ENCODE measurements at places on chromosomes 4 and X. TPM values are rescaled to one million over a fixed set of nuclear protein-coding genes. Genes with fewer than 3 reads are reported as not detected.

Gene FGF13
- not detected for total RNA-seq

Gene PRDM8
- 5.8 TPM for total RNA-seq

GRCh38 chr4:91758487-91758886, 545.3 kb upstream of the GRID2 start:
- no peaks in the 10 kb centered on the region for H3K4me1 ChIP-seq
- no peak overlapping the region for H3K27ac ChIP-seq
- no peak overlapping the region for H3K4me3 ChIP-seq

DNA sequence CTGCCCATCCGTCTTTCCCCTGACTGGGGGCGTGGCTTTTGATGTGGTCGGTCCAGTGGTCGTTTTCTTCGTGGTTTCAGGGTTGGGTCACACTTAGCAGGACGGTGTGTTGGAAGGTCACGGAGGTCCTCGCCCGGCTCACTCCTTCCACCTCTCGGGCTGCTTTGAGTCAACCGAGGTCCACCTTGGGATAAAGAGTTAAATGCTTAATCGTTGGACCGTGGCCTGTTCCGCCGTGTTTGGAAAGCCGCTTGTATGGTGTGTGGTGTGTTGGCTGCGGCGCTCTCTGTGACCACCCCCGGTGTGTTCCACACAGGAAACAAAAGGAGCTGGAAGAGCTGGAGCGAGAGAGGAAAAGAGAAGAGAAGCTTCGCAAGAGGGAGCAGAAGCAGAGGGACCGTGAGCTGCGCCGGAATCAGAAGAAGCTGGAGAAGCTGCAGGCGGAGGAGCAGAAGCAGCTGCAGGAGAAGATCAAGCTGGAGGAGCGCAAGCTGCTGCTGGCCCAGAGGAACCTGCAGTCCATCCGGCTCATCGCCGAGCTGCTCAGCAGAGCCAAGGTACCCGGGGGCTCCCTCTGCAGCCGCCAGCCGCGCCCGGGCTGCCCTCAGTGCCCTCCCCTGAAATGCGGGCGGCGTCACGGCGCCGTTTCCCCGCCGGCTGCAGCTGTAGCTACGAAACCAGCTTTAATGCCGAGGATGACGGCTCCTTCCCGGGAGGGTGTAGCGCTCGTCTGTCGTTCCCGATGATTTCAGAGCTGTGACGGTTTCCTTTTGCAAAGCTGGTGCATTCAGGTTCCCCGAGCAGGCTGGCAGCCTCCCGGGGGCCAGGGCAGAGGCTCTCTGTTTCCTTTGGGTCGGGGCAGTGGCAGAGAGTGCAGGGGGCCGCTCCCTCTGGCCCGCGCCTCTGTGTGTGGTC, 7.7 kb downstream of the AKAP17A start:
- no peak overlapping the region for H3K27ac ChIP-seq
- DNase-seq, result peak; percentile 15
- H3K4me3 ChIP-seq, result no peak overlapping the region
- H3K4me1 ChIP-seq, result peaks cover 11% of the 10 kb centered on the region
- H3K27me3 ChIP-seq, result no peaks in the 10 kb centered on the region

- H3K4me1 ChIP-seq, result no peaks in the 10 kb centered on the region
- H3K27me3 ChIP-seq, result no peaks in the 10 kb centered on the region
- H3K4me3 ChIP-seq, result peak overlapping the region; percentile 97
Observed at GRCh38 chrX:103685396-103685795, 1.1 kb downstream of the MORF4L2 start.

DNA sequence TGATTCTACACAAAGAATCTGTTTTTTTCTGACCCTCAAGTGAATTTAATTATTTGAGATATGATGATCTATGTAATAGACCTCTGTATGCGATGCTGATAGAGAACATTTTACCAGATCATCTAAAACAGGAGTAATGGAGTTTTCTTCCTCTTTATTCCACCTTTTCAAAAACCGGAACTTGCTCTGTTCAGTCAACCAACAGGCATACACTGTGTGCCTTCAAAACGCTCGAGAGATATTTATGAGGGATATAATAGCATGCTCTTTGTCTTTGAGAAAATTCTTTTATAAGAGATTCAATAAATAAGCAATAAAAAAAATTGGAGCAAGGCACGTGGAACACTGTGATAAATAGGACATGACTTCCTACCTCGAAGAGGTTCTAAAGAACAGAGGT, 2.0 kb downstream of the NYX start:
- H3K4me3 ChIP-seq, result no peak overlapping the region
- no peak overlapping the region for H3K27ac ChIP-seq
- no peaks in the 10 kb centered on the region for H3K27me3 ChIP-seq
- no peaks in the 10 kb centered on the region for H3K36me3 ChIP-seq

GRCh38 chr4:70614184-70614555, 14.4 kb upstream of the ENAM start:
- DNase-seq, result no peak
- no peaks in the 10 kb centered on the region for H3K4me1 ChIP-seq

- DNase-seq, result no peak
- peaks cover 2% of the 10 kb centered on the region for H3K36me3 ChIP-seq
- no peak overlapping the region for H3K4me3 ChIP-seq
- H3K4me1 ChIP-seq, result no peaks in the 10 kb centered on the region
Observed at GRCh38 chr4:173293663-173294062, 40.5 kb downstream of the HMGB2 start.

DNA sequence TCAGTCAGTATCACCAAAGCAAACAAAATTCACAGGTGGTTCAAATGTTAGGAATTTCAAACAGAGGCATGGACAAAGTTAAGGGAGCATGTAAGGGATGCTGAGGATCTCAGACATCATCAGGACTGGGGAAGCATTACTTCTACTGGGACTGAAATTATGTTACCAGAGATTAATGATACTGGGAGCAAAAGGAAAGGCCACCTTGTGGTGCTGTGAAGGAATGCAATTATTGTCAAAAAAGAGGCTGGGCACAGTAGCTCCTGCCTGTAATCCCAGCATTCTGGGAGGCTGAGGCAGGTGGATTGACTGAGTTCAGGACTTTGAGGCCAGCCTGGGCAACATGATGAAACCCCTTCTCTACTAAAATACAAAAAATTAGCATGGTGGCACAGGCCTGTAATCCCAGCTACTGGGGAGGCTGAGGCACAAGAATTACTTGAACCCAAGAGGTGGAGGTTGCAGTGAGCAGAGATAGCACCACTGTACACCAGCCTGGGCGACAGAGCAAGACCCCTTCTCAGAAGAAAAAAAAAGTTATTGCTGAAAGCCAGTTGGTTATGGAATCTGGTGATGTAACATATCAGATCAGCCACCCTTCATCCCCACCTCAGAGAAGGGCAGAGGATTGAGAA, 954.3 kb downstream of the PCDH7 start:
- no peaks in the 10 kb centered on the region for H3K4me1 ChIP-seq
- no peaks in the 10 kb centered on the region for H3K27me3 ChIP-seq
- no peak for DNase-seq
- H3K36me3 ChIP-seq, result no peaks in the 10 kb centered on the region
- H3K27ac ChIP-seq, result no peak overlapping the region

- H3K4me1 ChIP-seq, result peaks cover 20% of the 10 kb centered on the region
- H3K27ac ChIP-seq, result no peak within 1 kb of the TSS
- H3K4me3 ChIP-seq, result peak within 1 kb of the TSS; percentile 73
- peaks cover 6% of the 10 kb centered on the region for H3K27me3 ChIP-seq
Observed at GRCh38 chr4:82798168-82799005, at the start of gene SCD5. TSS of gene SCD5 (minus strand) at chr4:82798796. CDS start at chr4:82798537, 259 bp downstream.

DNA sequence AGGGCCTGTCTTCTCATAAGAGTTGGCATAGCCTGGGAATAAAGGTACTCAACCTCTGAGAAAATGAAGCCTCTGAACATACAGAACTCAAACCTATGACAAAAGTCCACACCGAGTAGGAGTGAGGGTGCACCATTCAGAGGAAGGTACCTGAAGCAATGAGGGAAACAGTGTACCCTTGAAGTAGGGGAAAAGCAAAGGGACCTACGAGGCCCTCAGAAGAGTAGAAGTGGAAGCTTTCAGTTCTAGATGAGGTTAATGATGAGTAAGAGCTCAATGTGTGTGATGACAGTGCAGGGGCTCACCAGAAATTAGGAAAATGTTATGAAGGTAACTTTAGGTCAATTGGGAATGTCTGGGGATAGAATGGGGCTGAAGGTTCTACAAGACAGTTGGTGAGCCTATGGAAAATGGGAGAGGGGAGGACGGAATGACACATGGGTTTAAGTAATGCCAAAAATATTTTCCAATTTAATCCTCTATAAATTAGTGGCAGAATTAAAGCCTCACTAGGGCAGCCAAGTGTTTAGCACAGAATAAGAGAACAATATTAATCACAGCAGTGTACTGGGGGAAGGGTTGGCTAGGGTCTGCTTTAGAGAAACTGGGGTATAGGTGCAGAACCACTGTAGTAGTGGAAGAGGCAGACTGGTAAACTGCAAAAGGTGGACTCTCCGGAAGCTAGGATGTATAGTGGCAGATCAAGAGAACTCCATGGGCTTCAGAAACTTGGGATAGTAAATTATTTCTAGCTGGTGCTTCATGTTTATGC, 39.8 kb downstream of the RAB33A start:
- H3K4me1 ChIP-seq, result no peaks in the 10 kb centered on the region
- DNase-seq, result no peak
- H3K4me3 ChIP-seq, result no peak overlapping the region
- no peak overlapping the region for H3K27ac ChIP-seq
- no peaks in the 10 kb centered on the region for H3K27me3 ChIP-seq

DNA sequence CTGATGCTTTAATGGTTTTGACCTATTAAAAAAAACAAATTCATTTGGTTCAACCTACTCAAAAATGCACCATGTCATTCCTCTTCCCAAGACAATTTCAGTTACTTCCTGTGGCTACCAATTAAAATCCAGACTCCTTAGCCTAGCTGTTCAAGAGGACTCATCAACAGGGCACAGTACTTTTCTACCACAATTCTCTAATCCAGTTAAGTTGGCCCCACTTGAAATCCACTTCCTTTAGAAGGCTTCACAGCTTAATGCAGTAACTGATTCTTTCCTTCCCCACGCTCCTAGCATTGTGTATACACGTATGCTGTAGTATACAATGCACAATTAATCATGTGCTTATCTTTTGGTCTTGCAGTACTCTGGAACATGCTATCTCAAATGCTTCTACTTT, 129.8 kb downstream of the UGT8 start:
- DNase-seq, result no peak
- no peaks in the 10 kb centered on the region for H3K4me1 ChIP-seq
- no peak overlapping the region for H3K4me3 ChIP-seq
- H3K27ac ChIP-seq, result no peak overlapping the region
- H3K36me3 ChIP-seq, result no peaks in the 10 kb centered on the region

- no peak overlapping the region for H3K27ac ChIP-seq
- peaks cover 5% of the 10 kb centered on the region for H3K27me3 ChIP-seq
- H3K4me1 ChIP-seq, result no peaks in the 10 kb centered on the region
- no peaks in the 10 kb centered on the region for H3K36me3 ChIP-seq
Observed at GRCh38 chr4:185573651-185574199, 38.4 kb upstream of the PDLIM3 start.
